ENCODE measurements at places on chromosomes 1 and 21.

- DNase-seq = no peak
Measured at GRCh38 chr21:41783476-41784180, 16.8 kb upstream of the RIPK4 start.

- no peak for DNase-seq
Measured at GRCh38 chr21:26795412-26795805, 49.8 kb downstream of the ADAMTS1 start.

GRCh38 chr1:190906206-190906725, 428.6 kb upstream of the BRINP3 start:
- no peak for DNase-seq

- no peak for DNase-seq
Measured at GRCh38 chr1:92754719-92755050, 30.2 kb downstream of the EVI5 start.

- DNase-seq = no peak
Measured at GRCh38 chr1:167668108-167668507, 38.1 kb downstream of the RCSD1 start.

DNA sequence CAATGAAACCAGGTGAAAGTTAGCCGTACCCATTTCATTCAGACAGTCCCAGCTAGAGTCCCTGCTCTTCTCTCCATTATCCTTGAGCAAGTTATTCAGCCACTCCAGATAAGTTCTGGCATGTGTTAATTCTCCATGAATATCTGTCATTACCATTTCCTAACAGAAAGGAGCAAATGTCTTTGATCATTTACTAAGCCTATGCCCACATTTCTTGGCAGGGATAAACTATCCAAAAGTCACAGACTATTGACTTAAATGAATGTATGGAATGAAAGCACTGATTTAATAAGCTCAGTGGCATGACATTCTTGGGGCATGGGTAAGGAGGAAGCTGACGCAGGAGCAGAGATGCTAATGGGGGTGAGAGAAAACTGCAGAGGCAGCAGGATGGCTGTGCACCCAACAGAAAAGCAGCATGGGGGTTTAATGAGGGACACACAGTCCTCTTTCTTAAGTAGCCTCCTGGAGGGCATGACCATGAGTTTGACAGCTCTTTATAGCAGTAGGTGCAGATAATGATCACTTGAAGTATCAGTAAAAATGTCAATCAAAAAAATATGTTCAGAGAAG, 17.6 kb upstream of the DHCR24 start:
- DNase-seq = no peak

GRCh38 chr1:229972600-229973296, 94.3 kb upstream of the GALNT2 start:
- peak; percentile 62 for DNase-seq

GRCh38 chr1:40075266-40075665, 21.8 kb downstream of the PPT1 start:
- DNase-seq = no peak

- no peak for DNase-seq
Measured at GRCh38 chr1:218415726-218416125, 70.6 kb downstream of the TGFB2 start.

GRCh38 chr1:87598429-87598828, 269.7 kb downstream of the LMO4 start:
- peak; percentile 55 for DNase-seq

GRCh38 chr1:108712606-108713150, at the start of gene FNDC7:
Gene FNDC7, plus strand, starts transcription at chr1:108712908. Its CDS starts 26 bp downstream, at chr1:108712934.
- DNase-seq = peak; percentile 78

DNA sequence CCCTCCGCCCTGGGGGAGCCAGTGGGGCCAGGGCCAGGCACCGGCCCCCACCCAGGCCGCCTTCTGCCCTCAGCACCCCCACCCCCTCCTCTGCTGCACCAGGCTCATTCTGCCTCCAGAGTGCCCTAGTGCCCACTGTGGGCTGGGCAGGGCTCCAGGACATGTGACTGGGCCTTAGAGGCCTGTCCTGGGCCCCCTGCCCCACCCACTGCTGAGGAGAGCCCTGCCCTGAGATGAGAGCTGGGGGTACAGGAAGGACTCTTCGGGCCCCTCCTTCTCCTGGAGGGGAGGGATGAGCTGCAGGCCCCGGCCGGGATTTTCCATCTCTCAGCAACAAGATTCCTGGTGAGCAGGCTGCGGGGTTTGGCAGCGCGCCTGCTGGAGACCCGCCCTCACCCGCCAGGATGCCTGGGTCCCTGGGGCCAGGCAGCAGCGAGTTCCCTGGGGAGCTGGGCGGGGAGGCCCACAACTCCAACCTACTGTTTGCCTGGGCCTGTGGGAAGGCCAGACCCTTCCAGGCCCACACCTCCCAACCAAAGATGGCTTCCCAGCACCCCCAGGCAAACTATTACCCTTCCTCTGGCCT, 14.0 kb downstream of the AHDC1 start:
- peak; percentile 77 for DNase-seq

DNA sequence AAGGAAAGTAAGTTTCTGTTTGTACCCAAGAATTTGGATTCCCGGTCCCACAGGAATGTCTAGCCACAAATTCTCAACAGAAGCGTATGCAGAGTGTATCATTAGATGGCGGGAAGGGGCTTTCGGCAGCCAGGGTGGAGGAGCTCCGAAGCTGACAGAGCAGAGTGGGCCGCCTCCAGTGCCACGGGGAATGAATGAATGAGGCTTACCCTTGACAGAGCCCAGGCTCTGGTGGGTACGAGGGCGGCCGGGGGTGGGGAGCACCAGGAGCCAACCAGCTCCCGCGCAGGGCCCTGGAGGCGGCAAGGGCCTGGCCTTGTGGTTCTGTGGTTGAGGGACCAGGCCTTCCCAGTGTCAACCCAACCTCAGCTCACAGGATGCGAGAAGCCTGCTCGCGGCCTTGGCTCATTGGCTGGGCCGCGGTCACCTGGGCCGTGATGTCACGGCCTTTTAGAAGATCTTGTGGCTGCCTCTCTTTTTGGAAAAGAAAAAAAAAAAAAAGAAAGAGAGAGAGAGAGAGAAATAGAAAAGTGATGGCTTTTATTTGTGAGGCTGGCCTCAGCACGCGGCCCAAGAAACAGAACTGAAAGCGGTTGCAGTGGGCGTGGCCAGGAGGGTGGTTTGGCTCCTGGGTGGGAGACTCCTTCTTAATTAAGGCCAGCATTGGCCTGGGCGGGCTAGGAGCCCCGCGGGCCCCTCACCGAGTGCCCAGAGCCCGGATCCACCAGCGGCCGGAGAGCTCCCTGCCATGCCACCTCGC, 34.9 kb upstream of the RUNX3 start:
- DNase-seq = peak; percentile 67

Measured in H7 (cell line).